ENCODE measurements at places on chromosomes 12 and 14.

- no peak for DNase-seq
These were observed 11.6 kb upstream of the PTPRB start for GRCh38 chr12:70648831-70649230.

- no peak for DNase-seq
These were observed 126.8 kb downstream of the TRAFD1 start for GRCh38 chr12:112252184-112252583.

GRCh38 chr12:80565271-80565670 is 121.2 kb downstream of the PTPRQ start:
- no peak for DNase-seq

DNA sequence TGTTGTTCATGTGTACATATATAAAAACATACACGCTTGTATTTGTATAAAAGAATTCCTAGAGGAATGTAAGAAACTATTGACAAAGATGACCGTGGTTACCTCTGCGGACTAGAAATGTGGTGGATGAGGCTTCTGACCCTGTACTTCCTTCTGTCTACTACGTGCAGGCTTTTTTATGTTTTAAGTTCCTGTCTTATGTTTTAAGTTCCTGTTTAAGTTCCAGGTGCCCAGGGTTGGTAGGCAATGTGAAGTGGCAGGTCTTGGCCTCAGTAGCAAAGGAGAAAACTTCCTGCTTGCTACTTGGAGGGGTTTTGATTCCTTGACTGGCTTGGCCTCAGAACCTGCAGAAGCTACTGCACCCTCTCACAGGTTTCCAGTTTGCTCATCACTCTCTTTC is 11.6 kb downstream of the POMT2 start:
- DNase-seq = no peak

DNA sequence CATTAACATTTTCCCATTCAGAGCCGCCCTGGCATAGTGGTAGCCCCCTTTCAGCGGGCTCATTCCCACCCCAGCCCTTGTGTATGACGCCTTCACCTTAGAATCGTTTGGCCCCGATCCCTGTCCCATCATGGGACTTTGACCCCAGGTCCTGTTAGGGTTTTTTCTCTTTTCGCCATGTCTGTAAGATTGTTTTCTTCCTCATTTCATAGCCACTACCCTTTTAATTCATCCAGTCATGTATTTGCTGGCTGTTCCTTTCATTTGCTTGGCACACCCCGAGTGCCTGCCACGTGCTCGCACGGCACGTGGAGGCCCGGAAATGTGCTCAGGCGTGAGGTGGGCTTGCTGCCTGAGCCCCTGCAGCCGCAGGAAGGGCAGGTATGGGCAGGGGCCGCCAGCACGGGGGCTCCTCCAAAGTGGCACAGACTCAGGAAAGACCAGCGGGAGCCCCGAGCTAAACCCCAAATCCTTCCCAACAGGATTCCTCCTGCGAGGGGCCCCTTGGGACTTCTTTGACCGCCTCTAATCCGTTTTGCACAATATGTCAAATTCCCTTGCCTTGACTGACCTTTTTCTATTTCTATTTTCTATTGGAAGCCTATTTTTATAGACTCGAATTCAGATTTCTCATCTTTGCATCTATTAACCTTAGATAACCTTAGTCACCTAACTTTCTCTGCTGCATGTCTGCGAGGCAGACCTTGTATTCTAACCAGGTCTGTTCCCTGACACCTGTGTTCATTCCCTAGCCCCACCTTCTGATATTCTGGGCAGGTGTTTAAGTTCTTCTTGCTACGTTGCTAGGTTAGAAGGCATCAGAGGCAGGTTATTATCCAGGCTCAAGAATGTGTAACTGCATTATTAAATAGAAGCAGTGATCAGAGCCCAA is 114.8 kb downstream of the EML1 start:
- DNase-seq = no peak

- DNase-seq = no peak
These were observed at the start of gene GPR65 for GRCh38 chr14:88005050-88005481. Gene GPR65 (plus strand): TSS chr14:88005135. CDS start chr14:88010848, 5,713 bp downstream.

DNA sequence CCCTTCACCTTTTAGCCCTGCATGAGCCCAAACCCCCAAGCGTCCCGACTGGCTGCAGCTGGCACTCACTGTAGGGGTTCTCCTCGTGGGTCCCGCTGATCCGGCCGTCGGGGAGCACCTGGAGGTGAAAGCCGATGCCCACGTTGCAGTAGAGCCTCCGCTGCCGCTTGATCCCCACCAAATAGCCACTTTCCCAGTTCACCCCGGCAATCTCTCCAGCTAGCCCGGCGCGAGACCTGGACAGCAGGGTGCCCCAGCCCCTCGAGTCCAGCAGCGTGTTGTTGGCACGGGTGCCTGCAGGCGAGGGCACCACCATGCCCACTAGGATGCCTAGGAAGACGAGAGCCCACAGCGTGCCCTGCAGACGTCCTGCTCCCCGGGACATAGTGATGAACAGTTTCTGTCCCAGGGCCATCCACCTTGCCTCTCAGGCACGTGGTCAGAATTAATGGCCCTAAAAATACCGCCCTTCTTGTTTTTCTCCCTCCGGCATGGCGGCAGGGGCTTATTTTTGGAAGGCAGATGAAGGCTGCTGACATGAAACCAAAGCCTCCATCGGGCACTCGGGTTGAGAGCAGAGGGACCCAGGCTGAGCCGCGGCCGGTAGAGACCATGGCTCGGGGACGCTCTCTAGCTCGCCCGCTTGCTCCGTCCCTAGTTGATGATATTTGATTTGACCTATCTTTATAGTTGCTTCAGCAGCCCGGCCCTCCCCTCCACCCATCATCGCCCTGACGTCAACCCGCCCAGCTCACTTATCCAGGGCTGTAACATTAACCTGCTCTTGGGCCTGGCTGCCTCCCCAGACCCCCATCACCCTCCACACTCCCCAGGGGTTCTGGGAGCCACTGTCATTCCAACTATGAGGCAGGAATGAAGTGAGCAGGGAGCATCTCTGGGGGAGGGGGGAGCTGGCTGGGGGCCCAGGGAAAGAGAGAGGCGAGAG is at the start of gene FGF6:
FGF6 (minus strand) TSS at position 660 of the 946 bp plus-strand sequence; CDS start at position 415, 245 bp downstream.
- no peak for DNase-seq

DNA sequence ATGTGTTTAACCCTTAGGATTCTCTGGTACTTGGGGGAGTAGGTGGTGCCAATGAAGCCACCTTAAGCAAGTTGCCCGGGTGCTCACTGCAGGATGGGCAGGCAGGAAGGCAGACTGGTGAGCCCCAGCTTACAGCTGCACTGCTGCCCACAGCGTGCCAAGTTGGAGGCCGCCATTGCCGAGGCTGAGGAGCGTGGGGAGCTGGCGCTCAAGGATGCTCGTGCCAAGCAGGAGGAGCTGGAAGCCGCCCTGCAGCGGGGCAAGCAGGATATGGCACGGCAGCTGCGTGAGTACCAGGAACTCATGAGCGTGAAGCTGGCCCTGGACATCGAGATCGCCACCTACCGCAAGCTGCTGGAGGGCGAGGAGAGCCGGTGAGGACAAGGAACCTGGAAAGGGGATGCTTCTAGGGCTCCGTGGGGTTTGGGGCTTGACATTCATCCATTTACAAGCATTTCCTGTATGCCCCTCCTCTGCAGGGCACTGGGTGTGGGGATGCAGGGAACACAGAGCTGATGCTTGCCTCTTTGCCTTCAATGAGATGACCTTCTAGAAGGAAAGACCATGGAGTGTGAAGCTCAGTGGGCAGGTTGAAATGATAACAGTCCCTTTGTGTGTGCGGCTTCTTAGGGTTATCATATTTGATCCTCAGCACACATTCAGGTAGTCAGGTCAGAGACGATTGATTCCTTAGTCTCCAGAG is 12.4 kb downstream of the KRT7 start:
- DNase-seq = no peak

- no peak for DNase-seq
These were observed 53.6 kb downstream of the EIF2S3B start for GRCh38 chr12:10559244-10559643.

- no peak for DNase-seq
These were observed 44.3 kb upstream of the HELB start for GRCh38 chr12:66258011-66258410.

GRCh38 chr12:121034616-121035305 is 4.3 kb downstream of the OASL start:
- DNase-seq = no peak

DNA sequence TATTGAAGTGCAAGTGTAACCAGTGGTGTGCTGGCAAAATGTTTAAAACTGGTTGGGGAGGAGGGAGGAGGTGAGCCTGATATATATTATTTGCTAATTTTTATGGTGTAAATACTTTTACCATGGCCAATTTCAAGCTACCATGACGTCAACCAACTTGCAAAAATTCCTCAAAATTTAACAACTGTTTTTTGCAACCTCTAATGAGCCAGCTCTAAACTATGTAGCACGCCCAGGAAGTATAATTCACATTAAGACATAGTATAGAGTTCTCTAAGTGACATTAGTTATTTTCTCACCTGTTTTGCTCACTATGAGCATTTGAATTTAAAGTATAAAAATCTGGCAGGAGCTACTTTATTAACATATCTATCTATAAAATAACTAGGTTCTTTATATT is 41.4 kb downstream of the ATL1 start:
- DNase-seq = no peak

- no peak for DNase-seq
These were observed 6.0 kb downstream of the GALNT9 start for GRCh38 chr12:132323171-132324010.
